Immature natural killer cell (primary cell): ENCODE measurements at places on chromosomes 6 and 20. TPM values are rescaled to one million over a fixed set of nuclear protein-coding genes. Genes with fewer than 3 reads are reported as not detected.

The MYT1 gene
- not detected for polyA plus RNA-seq

The NKX2-2 gene
- polyA plus RNA-seq, result not detected

The RSPO3 gene
- polyA plus RNA-seq, result not detected

The SCRT2 gene
- not detected for polyA plus RNA-seq

The ULBP1 gene
- polyA plus RNA-seq, result not detected

The RSPO4 gene
- polyA plus RNA-seq, result not detected

The OR2B6 gene
- polyA plus RNA-seq, result not detected

GRCh38 chr6:169042061-169042460, 211.6 kb downstream of the THBS2 start:
- no peak for DNase-seq

DNA sequence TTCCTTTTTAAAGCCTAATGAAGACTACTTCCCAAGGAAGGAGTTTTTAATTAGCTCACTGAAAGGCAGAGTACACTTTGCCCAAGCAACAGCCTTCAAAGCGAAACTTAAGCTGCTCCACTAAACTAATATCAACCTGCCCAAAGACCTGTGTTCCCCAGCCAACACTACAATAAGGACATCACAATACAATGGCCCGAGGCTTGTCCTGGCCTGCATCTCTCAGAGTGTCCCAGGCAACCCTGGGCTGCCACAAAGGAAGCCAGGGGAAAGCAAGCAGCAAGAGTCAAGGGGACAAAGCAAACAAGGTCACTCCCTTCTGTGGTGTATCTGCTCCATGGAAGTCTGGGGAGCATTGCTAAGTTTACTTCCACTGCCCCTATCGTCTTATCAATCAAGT, 52.3 kb downstream of the PIGU start:
- no peak for DNase-seq

GRCh38 chr20:20010639-20011500, 6.3 kb upstream of the NAA20 start:
- DNase-seq, result no peak

GRCh38 chr6:80457439-80457933, 351.0 kb downstream of the BCKDHB start:
- DNase-seq, result no peak

DNA sequence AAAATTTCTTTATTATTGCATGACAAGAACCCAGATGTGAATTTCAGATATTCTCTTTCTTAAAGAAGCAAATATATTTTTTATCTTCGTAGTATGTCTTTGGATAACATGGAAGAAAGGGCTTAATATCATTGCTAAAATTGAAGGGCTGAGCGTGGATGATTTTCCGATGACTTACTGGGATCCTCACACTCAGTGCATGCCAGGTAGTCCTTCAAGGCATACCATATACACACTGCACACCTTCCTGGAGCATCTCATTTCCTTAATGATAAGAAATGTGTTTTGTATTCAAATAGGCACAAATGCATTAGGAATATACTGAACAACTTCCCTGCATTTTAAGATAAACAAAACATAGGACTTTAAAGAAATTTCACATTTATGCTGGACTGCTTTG, 193.9 kb upstream of the MAP3K7 start:
- DNase-seq, result no peak

- no peak for DNase-seq
Observed at GRCh38 chr6:41042226-41043055, at the start of gene TSPO2. Gene TSPO2 (plus strand): TSS chr6:41042467. CDS start chr6:41042986, 519 bp downstream.

GRCh38 chr6:23006656-23007055, 437.3 kb downstream of the HDGFL1 start:
- DNase-seq, result no peak

GRCh38 chr6:514396-514978, 122.9 kb downstream of the IRF4 start:
- no peak for DNase-seq

DNA sequence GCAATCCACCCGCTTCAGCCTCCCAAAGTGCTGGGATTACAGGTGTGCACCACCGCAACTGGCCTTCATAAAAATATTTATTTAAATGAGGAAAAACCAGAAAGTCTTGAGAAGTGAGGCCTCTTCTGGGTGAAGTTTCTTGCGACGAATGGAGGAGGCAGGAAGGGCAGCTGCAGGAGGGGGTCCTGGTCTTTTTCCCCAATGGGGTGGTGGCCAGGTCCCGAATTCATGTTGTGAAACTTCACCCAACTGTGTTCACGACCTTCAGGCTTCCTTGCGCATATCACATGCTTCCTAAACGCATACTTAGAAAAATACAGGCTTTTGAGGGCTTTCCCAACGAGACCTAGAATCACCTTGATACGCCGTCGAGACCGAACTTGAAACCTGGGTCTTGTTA, 145.1 kb downstream of the CDH4 start:
- DNase-seq, result no peak

DNA sequence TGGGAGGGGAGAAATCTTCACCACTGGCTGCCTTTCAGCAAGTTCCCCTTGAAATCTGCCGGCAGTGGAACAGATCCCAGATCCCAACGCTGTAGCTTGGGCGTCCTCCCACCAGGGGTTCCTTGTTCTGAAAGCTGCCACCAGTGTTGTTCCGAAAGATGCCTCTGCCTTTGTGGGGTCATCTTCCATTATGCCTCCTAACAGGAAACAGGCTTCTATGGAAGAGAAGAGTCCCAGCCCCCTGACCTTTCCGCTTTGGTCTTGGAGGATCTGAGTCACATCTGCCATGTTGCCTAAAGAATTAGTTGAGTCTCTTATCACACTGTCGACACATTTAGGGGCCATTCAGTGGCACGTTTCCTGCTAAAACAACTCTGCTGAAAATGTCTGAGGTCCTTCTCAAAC, 57.5 kb upstream of the NFATC2 start:
- no peak for DNase-seq

- DNase-seq, result no peak
Observed at GRCh38 chr20:52251136-52251700, 59.6 kb upstream of the ZFP64 start.

DNA sequence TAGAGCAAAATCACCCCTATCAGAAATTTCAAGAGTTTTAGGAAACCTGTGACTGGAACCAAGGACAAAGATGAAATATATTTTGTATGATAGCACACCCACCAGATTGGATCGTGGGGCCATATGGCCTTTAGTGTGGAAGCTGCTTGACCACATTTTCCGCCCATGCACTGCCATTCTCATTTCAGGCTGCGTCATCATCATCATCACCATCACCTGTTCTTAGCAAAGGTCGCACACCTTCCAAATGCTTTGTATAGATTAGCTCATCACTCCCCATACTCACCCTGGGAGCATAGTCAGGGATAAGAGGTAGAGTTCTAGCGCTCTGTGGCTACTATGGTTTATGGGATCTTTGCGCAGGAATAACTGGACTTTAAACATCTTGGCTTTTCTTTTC, 185.7 kb downstream of the MTHFD1L start:
- DNase-seq, result no peak

GRCh38 chr6:82419132-82419581, 55.5 kb downstream of the TPBG start:
- no peak for DNase-seq

GRCh38 chr20:37803438-37804307, 99.3 kb upstream of the VSTM2L start:
- DNase-seq, result no peak
